DMS79 treated with DMSO at 0.1 percent for 48 hours (cell line): ENCODE measurements at places on chromosomes 7 and 10.
A peak's percentile ranks its signal among the peaks of the same experiment; 100 is the strongest.

DNA sequence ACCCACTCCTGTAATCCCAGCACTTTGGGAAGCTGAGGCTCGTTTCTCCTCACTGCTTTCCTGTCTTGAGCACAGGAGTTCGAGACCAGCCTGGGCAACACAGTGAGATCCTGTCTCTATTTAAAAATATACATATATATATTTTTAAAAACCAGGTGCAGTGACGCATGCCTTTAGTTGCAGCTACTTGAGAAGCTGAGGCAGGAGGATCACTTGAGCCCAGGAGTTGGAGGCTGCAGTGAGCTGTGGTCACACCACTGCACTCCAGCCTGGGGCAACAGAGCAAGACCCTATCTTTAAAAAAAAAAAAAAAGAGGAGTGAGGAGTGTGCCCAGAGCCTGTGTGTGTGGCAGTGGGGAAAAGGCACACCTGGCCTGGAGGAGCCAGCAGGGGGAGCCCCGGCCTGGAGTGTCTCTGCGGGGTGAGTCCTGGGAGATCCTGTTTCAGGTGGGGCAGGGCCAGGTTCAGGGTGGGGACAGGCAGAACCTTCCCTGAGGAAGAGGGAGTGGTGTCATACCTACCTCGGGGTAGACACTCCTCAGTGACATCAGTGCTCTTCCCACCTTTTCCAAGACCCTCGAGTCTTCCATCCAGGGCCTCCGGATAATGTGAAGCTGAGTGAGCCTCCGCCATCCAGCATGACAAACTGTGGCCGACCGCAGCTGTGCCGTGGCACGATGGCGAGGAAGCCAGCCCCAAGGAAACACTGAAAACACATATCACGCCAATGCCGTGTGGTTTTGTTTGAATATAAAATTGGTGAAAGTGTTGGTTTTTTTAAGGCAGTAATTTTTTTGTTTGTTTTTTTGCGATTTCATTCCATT, 9.0 kb upstream of the ARPC1B start:
- DNase-seq: no peak

GRCh38 chr7:115127399-115128021, 205.6 kb downstream of the MDFIC start:
- no peak for DNase-seq

GRCh38 chr10:127740596-127740995, 3.6 kb downstream of the FOXI2 start:
- DNase-seq: peak; percentile 5

DNA sequence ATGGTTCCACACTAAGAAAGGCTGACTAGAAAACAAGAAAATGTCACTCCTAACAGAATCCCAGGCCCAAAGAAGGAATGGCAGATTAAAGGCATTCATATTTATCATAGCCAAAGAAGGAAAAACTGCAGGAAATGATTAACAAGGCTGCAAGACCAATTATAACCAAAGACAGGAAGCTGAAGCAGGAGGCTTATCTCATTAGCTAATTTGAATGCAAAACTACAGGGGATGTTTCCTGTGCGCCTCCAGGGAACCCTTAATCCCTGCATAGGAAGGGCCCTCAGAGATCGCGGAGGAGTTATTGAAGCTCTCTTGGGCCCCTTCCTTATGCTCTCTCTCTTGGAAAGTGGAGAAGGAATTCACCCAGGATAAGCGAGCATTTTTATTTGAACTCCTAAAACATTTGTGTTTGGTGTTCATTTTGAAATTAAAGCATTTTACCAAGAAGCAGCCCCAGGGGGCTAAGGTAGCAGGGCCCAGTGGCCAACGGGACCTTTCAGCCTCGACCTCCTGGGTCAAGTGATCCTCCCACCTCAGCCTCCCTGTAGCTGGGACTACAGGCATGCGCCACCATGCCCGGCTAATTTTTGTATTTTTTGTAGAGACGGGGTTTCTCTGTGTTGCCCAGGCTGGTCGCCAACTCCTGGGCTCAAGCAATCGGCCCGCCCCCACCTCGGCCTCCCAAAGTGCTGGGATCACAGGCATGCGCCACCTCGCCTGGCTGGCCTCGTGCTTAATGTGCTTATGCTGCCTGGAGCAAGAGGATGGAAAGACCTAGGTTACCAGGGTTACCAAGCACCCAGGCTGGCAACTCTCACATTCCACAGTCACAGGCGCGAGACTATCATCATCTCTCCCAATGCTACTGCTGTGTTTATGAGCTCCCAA, 24.1 kb upstream of the PROSER2 start:
- DNase-seq: no peak

DNA sequence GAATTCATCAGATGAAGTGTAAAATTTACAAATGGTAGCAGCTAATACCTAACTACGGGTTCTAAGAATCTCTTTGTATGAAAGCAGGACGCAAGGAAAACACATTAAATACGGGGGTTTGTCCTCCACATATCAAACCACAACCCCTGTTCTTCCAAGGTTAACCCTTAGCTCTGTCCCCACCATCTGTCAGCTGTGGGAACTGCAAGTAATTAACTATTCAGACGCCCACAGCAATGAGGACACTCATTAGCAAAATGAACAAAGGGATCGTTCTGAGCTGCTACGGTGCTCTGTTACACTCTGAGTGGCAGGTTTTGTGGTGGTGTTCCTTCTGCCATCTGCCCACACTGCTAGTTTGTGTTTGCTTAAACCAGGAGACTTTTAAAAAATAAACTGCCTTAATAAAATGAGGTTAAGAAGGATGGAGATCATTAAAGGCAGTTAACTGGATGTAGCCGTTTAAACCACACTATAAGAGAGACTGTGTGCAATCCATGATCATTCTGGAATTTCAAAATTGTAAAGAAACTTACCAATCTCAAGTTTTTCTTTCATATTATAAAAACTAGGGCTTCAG, 51.4 kb downstream of the C10orf67 start:
- DNase-seq: peak; percentile 1

DNA sequence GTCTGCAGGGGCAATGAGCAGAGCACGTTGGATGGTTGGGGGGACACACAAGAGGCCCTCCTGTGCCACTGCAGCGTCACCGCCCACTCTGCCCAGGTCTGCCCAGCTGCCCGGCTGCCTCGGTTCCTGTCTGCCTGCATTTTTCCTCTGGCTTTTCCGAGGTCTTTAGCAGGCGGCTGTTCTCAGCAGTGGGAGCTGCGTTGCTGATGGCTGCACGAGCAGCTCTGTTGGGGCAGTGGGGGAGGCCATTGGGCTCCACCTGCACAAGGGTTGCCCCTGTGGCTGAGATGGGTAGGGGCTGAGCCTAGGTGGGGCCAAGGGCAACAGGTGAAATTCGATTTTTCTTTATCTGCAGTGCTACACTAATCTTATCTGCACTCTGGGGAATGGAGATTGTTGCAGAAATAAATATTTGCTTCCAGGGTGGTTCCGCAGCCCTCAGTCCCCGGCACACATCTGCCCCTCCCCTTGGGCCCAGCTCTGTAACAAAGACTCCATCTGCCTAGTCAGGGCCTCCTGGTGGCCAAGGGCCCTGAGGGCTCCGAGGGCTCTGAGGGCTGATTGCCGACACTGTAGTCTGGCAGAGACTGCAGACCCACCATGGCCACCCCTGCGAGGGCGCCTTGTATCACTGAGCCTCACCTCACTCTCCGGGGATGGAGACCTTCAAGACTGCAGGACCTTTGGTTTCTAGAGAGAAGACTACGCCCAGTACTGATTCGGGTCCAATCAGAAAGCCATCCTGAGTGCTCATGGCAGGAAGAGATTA, 141.7 kb upstream of the SHH start:
- DNase-seq: peak; percentile 24

GRCh38 chr10:78992333-78992732, 76.4 kb upstream of the ZMIZ1 start:
- no peak for DNase-seq

- no peak for DNase-seq
Observed at GRCh38 chr10:124176349-124177179, 83.2 kb upstream of the CHST15 start.

GRCh38 chr7:132343199-132343598, 233.1 kb downstream of the PLXNA4 start:
- no peak for DNase-seq

GRCh38 chr7:98469088-98469487, 68.2 kb upstream of the BAIAP2L1 start:
- DNase-seq: no peak

- DNase-seq: no peak
Observed at GRCh38 chr7:2824026-2824677, 20.0 kb downstream of the GNA12 start.

GRCh38 chr7:156504006-156504405, 136.6 kb upstream of the RNF32 start:
- DNase-seq: no peak

DNA sequence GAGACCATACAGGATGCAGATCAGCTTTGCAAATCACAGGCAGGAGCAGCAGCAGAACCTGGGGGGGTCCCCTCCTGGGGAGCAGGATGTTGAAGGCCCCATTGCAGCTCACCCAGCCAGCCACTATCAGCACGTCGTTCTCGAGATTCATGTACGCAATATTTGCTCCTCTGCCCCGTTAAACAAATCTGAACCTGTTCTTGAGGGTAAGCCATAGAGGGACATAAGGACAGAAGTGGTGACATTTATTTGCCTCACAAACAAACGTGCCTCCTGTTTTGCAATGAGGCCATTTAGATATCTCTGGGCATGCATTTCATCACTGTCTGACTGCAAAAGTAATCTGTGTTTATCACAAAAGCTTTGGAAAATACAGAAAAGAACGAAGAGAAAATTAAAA, 87.3 kb upstream of the BAIAP2L1 start:
- no peak for DNase-seq

- DNase-seq: no peak
Observed at GRCh38 chr7:9022456-9022855, 589.0 kb downstream of the NXPH1 start.

DNA sequence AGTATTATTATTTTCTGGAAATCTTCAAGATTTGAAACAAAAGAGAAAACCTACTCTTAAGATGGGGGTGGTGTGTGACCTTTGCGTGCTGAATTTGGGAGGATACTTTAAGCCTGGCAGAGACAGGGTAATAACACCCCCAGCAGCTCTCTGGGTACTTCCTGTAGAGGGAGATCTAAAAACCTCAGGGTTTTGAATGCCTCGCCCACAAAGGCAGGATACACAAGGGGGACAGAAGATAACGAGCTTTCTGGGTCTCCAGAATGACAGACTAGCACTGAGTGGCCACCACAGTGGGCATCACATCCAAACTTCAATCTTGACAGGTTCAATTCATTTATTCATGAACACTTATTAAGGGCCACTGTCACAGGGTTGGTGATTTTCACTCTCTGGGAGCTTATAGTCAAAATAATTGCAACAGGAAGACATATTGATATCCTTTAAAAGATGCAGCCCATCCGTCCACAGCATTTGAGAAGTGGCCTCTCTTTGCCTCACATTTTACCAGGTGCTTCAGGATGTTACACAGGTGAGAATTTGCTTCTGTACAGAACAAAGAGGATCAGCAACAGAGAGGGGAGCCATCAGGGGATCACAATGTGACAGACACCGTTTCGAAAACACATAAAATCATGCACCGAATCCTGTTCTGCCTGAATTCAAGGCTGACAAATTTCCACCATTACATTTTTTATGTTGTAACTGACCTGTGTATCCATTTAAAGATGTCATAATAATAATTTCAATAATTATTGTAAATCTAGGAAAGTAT, 14.3 kb downstream of the CPA1 start:
- peak; percentile 86 for DNase-seq

- DNase-seq: no peak
Observed at GRCh38 chr7:90502539-90502938, 33.1 kb downstream of the PTTG1IP2 start.

GRCh38 chr7:122578350-122578749, 120.6 kb downstream of the RNF133 start:
- DNase-seq: no peak

- no peak for DNase-seq
Observed at GRCh38 chr7:151436446-151437158, 3.3 kb downstream of the CRYGN start.

- no peak for DNase-seq
Observed at GRCh38 chr7:116836048-116836447, 26.3 kb upstream of the CAPZA2 start.

DNA sequence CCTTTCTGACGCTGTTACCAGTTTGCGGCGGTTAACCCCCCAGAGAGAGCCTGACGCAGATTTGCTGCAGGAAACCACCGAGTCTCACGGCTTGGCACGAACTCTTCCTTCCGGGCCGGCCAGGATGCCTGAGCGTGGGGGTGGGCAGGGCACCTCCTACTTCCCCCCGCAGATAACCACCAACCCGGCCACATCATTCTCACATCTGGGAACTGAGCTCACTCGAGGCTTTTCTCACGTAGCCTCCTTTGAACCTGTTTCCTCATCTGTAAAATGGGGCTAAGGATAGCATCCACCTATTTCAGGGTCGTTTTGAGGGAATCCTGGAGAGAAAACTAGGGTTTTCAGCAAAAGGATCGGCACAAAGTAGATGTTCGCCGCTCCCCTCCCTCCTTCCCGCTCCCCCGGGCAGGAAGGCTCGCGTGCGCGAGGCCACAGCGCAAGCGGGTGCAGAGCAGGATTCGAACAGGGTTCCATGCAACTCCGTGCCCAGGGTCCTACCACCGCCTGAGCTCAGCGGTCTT, 23.6 kb downstream of the DDIT4 start:
- DNase-seq: no peak

DNA sequence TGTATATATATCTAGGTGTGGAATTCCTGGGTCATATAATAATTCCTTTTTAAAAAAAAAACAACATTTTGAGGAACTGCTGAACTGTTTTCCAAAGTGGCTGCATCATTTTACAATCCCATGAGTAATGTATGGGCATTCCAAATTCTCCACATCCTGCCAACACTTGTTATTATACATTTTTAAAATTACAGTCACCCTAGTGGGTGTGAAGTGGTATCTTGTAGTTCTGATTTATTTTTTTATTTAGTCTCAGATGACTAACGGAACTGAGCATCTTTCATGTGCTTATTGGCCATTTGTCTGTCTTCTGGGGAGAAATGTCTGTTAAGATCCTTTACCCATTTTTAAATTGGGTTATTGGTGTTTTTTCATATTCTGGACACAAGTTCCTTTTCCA, 12.0 kb upstream of the KLHL7 start:
- no peak for DNase-seq

GRCh38 chr7:69599955-69600709, 1.9 kb downstream of the AUTS2 start:
- peak; percentile 30 for DNase-seq

GRCh38 chr10:48632166-48632565, 27.3 kb upstream of the ARHGAP22 start:
- no peak for DNase-seq

DNA sequence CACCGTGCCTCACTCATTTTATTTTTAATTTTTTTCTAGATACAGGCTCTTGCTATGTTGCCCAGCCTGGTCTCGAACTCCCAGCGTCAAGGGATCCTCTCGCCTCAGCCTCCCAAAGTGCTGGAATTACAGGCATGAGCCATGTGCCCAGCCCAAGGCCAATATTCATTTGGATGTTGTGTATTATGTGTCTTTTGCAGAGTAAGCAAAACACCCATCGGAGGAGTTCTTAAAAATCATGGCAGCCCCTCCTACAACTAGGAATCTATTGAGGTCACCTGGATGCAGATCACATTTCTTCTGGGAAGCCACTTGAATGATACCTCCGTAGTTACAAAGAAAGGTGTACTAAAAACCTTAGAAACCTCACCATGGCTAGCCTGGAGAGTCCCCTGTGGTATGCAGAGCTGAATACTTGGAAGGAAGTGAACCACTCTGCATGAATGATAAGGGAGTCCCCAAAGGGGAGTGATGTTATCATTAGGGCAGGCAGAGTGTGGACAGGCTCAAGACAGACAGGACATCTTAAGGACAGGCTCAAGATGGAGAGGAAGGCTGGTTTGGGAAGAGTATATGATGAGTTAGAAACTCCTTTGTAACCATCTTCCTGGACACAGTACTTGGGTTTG, 185.7 kb downstream of the TAX1BP1 start:
- no peak for DNase-seq

GRCh38 chr10:69963178-69963834, 89.3 kb upstream of the MACROH2A2 start:
- DNase-seq: no peak

- DNase-seq: no peak
Observed at GRCh38 chr10:18059826-18060559, 80.2 kb upstream of the CACNB2 start.
